Activated CD4-positive, alpha-beta T cell treated with anti-CD3 and anti-CD28 coated beads for 4 hours (primary cell): ENCODE measurements at places on chromosomes 12 and 14.

DNA sequence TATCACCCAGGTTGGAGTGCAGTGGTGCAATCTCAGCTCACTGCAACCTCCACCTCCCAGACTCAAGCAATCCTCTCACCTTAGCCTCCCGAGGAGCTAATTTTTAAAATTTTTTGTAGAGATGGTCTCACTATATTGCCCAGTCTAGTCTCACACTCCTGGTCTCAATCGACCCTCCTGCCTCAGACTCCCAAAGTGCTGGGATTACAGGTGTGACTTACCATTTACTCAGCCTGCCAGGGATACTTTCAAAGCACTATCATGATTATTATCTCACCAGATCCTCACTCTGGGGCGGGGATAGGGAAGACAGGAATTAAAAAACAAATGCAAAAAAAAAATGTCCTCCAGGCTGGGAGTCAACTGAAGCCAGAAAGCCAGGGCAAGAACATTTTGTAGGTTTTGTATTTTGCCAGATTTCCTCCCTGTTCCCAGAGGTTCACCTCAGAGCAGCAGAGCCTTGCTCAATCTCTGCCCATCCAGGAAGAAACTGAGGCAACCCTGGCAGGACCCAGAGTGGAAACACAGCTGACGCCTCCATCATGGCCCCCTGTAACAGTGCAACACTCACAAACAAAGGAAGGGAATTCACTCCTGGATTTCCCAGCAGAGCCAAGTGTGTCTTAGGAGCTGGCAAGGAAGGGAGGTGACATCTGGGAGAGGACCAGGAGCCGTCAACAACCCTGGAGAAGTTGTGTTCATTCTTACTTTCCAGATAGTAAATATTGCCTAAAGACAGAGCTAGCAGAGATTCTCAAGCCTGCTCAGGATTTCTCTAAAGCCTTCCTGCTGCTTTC is 73.9 kb downstream of the IRF2BPL start:
- DNase-seq: no peak

DNA sequence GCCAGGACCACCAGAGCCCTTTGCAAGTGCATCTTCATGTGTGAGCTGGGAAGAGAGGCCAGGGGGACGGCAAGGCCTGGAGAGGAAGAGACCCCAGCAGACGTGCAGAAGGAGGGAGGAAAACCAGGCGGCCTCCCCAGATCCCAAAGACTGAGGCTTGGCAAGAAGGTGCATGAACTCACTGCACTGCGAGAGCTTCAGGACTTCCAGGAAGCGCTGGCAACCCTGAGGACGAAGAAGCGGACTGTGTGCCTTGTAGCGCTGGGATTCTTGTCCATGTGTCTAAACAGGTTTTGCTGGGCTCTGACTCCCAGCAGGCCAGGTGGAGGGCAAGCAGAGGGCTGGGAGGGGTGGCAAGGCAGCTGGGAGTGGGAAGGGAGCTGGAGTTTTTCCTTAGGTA is 939 bp downstream of the TGFB3 start:
- no peak for DNase-seq

DNA sequence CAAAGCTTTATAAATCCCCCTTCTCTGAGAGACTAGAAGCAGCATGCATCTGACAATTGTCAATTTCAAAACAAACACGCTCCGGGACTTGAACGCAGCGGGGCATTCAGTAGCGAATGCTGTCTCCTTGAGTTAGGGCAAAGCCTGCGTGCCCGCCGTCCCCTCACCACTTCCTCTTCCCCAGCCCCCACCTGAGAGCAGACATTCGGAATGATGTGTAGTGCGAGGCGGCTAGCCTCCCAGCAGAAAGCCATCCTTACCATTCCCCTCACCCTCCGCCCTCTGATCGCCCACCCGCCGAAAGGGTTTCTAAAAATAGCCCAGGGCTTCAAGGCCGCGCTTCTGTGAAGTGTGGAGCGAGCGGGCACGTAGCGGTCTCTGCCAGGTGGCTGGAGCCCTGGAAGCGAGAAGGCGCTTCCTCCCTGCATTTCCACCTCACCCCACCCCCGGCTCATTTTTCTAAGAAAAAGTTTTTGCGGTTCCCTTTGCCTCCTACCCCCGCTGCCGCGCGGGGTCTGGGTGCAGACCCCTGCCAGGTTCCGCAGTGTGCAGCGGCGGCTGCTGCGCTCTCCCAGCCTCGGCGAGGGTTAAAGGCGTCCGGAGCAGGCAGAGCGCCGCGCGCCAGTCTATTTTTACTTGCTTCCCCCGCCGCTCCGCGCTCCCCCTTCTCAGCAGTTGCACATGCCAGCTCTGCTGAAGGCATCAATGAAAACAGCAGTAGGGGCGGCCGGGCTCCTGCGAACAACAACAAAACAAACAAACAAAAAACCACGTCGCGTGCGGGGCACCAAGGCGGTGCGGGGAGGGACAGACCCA is 2.2 kb downstream of the PRMT8 start:
- no peak for DNase-seq

GRCh38 chr14:50520947-50521815 is 11.2 kb downstream of the MAP4K5 start:
- peak; percentile 62 for DNase-seq

- no peak for DNase-seq
Measured at GRCh38 chr12:14396071-14396470, 30.6 kb downstream of the ATF7IP start.

DNA sequence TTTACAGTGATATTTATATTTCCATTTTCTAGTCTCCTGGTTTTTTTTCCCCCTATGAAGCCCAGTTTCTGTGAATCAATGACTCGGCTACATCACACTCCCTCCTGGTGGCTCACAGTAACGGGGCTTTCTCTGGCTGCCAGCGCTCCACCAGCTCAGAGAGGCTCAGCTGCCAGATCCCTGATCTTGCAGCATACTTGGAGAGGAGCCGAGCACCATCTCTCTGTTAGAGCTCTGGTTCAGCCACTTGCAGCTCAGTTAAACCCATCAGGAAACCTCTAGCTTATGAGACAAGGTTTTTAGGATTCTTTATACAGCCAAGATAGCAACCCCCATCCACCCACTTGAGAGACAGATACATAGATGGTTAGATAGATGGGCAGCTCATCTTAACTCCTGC is 74.6 kb downstream of the CIT start:
- DNase-seq: no peak

- no peak for DNase-seq
Measured at GRCh38 chr14:68946489-68946822, 32.6 kb downstream of the ACTN1 start.
